ENCODE measurements at places on chromosomes 1 and 21.

- no peak for DNase-seq
Measured at GRCh38 chr1:50183378-50184133, 74.8 kb downstream of the ELAVL4 start.

- DNase-seq: peak; percentile 96
Measured at GRCh38 chr1:212981025-212981495, 30.7 kb downstream of the VASH2 start.

DNA sequence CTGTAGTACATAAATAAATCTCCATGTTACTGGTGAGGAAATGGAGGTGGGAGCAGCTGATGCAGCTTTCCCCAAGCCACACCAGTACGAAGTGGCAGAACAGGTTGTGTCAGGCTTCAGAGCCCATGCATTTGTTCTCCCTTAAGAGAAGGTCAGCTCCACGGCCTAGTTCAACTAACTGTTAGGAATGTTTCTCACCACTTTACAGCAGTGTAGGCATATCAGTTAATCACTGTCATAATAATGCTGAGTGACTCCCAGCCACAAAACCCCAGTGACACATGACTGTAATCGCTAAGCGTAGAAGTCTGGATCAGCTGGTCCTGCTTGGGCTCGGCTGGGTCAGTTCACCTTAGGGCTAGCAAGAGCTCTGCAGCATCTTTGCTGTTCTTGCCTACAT, 90.4 kb downstream of the VPS26C start:
- no peak for DNase-seq

DNA sequence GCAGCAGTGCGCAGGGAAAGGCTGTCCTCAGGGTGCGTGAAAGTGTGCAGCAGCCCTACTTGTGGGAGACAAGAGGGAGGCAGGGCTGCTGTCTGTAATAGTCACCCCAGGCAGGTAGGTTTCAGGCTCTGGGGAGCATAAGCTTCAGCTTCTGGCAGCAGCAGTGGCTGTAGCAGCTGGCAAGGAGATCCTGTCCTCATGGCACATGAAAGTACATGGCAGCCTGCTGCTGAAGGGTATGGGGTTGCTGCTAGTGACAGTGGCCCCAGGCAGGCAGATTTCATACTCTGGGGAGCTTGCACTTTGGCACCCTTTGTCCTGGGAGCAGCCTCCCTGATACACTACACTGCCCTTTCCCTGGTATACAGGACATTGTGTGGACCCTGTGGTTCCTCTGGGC, 26.3 kb downstream of the KIAA0319L start:
- DNase-seq: no peak

DNA sequence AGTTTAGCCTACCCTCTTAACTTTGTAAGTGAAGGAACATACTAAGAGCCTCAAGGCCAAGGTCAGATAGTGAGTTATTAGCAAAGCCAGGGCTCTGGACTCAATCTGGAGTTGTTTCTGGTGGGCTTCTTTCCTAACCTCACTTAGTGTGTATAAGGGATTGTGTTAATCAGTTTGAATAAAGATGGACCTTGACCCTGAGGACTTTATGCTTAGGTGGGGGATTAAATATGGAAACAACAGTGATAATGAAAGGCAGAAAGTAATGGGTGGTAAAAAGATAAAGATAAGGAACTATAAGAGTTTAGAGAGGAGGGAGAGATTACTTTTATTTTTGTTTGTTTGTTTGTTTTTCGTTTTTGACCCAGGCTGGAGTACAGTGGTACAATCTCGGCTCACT, 5.5 kb downstream of the RABGAP1L start:
- no peak for DNase-seq

GRCh38 chr1:66518654-66519053, 15.3 kb upstream of the SGIP1 start:
- DNase-seq: no peak

DNA sequence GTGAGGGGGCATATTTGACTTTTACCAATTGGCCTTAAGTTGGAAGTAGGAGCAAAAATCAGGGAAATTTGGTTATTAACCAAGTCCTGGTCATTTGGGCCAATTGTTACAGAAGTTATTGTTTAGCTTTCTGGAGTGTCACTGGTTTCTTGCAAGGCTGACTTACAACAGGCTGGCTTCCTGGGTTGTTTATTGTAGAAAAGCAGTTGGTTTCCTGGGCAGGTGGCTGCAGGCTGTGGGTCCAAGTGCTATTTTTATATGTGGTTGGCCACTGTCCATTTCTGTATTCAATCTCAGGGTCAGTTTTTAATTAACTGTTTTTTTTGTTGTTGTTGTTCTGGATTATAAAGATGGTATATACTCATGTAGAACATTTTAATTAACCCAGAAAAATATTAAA, 174.1 kb downstream of the KCNJ6 start:
- no peak for DNase-seq

- no peak for DNase-seq
Measured at GRCh38 chr21:38402291-38402690, 96.0 kb downstream of the ERG start.

- peak; percentile 73 for DNase-seq
Measured at GRCh38 chr1:119737040-119737682, 25.4 kb downstream of the PHGDH start.

DNA sequence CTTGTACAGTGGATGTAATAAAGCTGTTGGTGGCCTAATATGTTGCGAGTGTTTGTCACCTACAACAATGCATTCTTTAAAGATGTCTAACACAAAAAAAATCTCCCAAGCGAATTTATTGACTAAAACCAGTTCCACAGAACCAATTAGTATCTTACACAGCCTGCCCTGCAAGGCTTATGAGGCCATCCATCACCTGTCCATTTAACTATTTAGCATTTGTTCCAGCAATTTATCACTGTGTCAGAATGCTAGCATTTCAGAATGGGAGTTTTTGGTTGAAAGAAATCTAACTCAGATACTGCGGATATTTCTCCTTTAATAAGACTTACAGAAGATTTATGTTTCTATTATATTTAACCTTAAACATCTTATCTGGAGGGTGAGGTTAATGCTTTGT, 831.1 kb upstream of the PRMT6 start:
- DNase-seq: no peak

DNA sequence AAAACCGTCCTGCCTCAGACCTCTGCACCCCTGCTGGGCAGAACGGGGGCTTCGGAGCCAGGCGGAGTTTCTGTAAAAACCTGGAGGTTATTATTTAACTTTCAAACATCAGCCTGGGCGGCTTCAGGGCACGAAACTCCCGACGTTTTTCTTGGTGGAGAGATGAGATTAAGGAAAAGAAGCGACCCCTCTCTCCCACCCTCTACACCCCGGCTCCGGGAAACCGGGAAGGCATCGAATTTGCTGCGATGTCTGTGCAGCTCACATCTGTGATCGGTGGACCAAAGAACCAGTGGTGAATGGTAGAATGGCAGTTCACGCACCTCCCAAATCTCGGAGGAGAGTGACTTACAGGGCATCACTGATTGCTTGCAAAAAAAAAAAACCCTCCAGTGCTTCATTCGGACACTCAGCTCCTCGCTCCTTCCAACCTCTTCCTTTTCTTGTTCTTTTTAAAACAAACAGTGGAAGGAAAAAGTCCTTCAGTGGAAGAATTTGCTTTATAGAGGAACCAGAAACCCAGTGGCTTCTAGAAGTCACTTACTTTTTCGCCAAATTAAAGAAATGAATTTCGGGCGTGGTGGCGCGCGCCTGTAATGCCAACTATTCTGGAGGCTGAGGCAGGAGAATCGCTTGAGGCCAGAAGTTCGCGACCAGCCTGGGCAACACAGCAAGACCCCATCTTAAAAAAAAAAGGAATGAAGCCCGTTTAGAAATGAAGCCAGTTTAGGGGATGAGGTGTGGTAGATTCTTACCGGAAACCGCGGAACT, 884 bp downstream of the PHACTR4 start:
- peak; percentile 45 for DNase-seq

GRCh38 chr1:227943381-227944089, 4.2 kb downstream of the WNT9A start:
- peak; percentile 57 for DNase-seq

GRCh38 chr1:46168477-46168876, 6.4 kb upstream of the TSPAN1 start:
- no peak for DNase-seq

GRCh38 chr1:23555986-23556634, 3.2 kb downstream of the ID3 start:
- DNase-seq: no peak

- DNase-seq: no peak
Measured at GRCh38 chr1:204205486-204205885, 8.3 kb downstream of the GOLT1A start.

- peak; percentile 69 for DNase-seq
Measured at GRCh38 chr1:82227306-82228095, 426.8 kb downstream of the ADGRL2 start.

- DNase-seq: no peak
Measured at GRCh38 chr1:22804406-22804805, 93.8 kb downstream of the EPHB2 start.

- peak; percentile 24 for DNase-seq
Measured at GRCh38 chr1:43366179-43366578, 1.6 kb downstream of the ELOVL1 start.

DNA sequence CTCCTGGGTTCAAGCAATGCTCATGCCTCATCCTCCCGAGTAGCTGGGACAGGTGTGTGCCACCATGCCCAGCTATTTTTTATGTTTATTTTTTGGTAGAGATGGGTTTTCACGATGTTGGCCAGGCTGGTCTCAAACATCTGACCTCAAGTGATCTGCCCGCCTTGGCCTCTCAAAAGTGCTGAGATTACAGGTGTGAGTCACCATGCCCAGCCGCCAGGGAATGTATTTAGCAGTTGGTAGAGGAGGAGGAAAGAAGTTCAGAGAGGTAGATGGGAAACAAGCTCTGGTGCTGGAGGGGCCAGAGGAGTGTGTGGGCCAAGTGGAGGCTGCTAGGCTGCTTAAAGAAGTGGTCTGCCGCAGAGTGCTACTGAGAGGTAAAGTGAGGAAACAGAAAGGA, 6.0 kb downstream of the DOP1B start:
- no peak for DNase-seq

DNA sequence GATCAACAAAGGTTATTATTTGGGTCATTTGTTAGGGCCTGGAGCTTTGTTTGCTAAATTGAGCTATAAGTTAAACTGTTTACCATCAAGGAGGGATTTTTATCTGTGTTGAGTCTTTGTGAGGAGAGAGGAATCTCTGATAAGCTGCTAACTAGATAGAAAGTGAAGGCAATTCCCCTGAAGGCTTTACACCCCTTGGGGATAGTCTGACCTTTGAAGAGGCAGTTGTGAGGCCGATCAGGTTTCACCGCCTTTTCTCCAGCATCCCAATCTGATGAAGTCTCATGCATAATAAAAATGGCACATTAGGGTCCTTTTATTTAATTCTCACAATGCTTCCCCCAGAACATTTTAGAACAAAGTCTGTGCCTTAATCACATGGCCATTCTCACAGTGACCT, 21.8 kb downstream of the C1orf21 start:
- no peak for DNase-seq

DNA sequence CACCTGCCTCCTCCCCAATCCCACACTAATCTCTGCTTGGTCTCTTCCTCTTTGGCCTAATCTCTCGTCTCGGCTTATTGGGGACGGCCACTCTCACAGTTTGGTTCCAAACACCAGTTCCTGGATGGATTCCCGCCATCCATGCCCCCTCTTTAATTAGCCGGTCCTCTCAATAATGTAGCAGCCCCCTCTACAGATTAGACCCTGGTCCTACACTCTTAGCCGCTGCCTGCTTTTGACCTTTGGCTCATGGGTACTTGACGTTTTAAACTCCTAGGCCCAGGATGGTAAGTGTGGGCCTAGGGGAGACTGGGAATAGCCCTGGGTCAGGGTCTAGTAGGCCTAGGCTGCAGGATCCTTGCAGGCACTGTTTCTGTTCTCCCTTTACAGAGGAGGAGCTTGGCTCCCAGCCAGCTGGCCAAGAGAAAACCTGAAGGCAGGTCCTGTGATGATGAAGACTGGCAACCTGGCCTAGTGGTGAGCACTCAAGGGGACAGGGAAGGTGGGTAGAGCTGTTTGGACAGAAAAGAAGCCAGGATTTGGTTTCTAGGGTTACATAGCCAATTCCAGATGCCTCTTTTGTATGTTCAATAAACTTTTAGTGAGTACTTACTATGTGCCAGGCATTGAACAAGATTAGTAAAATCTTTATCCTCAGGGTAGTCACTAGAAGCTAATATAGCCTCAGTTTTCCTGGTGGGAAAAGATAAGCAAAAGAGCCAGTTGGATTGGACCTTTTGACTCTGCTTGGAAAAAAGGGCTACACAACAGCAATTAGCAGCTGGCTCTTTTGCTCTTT, 758 bp downstream of the RAD54L start:
- DNase-seq: peak; percentile 35

GRCh38 chr1:57897581-57897980, 473.7 kb upstream of the DAB1 start:
- no peak for DNase-seq

- no peak for DNase-seq
Measured at GRCh38 chr1:218392780-218393179, 47.6 kb downstream of the TGFB2 start.

DNA sequence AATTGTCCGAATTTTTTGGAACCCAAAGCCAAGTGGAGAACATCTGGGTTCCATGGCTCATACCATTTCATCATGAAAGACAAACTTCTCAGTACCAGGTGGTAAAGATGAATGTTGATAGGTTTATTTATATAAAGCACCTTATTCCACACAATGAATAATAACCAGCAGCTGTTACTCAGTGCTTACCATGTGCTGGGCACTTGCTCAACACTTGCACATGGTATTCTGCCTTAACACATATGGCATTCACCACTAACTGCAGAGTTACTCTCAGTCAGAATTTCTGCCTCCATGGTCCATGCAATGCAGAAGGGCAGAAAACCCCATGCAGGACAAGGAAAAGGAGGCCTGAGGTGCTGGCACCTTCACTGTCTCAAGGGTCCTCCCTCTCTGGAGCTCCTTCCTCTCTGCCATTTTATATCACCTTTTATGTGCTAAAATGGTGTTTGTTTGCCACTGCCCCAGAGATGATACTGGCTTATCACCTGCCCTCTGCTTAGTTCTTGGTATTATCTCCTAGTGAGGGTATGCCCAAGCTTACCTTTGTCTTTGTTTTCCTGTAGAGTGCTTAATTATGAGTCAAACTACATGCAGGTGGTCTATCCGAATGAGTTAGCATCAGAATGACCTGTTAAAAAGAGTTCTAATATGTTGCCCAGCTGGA, 76.7 kb upstream of the ZNF326 start:
- DNase-seq: peak; percentile 29

- peak; percentile 29 for DNase-seq
Measured at GRCh38 chr1:244388961-244389360, 62.7 kb downstream of the ADSS2 start.

DNA sequence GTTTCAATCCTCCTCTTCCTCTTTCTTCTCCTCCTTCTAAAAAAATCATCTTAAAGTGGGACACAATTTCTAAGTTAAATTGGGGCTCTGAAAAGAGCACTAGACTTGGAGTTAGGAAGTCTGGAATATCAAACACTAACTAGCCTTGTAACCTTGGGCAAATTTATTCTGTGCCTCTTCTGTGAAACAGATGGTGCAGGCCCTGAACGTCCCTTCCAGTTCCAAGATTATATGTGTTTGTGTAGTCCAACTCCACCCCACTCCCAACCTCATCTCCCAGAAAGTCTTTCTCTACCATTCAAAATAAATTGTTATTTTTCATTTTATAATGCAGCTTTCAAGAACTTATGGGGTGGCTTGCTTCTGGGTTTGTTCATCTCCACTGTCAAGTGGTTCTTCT, 630.0 kb downstream of the LMO4 start:
- no peak for DNase-seq
